ENCODE measurements at places on chromosomes 7 and 10.
A peak's percentile ranks its signal among the peaks of the same experiment; 100 is the strongest.

GRCh38 chr7:117069379-117069778 lies 116.1 kb downstream of the ST7 start:
- DNase-seq = no peak

GRCh38 chr7:132078891-132079735 lies 497.2 kb downstream of the PLXNA4 start:
- no peak for DNase-seq

- DNase-seq = no peak
Observed at GRCh38 chr7:7889791-7890568, 78.6 kb upstream of the GLCCI1 start.

- DNase-seq = peak; percentile 42
Observed at GRCh38 chr7:128398016-128398840, 11.6 kb downstream of the IMPDH1 start.

DNA sequence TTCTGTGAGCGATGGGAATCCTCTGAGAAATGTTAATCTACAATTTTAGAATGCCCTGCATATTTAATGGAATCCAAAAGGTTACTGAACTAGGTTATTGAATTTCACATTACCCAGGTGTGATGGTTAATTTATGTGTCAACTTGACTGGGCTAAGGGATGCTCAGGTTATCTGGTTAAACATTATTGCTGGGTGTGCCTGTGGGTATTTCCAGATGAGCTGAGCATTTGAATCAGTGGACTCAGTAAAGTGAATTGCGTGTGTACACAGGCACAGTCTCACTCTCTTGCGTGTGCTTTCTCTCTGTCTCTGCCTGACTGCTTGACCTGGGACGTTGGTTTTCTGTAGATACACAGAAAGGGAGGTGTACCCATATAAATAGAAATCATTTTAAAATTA lies 21.7 kb downstream of the RNF32 start:
- no peak for DNase-seq

DNA sequence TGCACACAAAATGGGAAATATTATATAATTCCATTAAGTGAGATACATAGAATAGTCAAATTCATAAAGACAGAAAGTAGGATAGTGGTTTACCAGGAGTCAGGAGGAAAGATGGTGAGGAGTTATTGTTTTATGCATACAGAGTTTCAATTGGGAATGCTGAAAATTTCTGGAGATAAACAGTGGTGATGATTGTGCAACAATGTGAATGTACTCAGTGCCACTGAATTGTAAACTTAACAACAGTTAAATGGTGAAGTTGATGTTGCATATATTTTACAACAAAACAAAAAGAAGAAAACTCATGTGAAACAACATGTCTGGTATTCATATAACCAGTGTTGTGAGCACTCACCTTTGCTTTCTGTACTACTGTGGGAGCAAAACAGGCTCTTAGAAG lies 168.9 kb upstream of the TEX47 start:
- DNase-seq = no peak

- DNase-seq = no peak
Observed at GRCh38 chr7:23431702-23432199, 38.5 kb downstream of the IGF2BP3 start.

GRCh38 chr7:92158660-92159575 lies 20.0 kb downstream of the LRRD1 start:
- DNase-seq = no peak

DNA sequence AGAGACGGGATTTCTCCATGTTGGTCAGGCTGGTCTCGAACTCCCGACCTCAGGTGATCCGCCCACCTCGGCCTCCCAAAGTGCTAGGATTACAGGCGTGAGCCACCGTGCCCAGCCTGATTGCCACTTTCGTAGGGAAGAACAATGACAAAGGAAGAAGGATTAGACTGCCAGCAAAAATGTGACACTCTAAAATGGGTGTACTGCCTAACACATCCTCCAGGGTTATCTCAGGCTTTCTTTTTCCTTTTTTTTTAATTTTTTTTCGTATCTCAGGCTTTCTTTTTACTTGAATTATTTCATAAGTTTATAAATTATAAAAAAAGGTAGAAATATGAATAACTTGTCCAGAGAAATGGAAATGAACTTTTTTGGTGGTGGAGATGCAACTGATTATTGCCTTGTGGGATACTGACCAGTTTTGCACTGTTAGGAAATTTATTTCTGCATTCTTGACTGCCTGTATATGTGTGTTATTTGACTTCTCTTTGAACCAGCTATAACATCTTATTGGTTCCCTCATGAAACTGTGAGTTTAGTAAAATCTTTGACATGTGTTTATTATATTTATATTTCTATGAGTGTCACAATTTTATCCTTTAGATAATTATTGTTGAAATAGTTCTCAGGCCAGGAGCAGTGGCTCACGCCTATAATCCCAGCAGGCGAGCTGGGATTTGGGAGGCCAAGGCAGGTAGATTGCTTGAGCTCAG lies 56.8 kb downstream of the XRCC2 start:
- DNase-seq = no peak

GRCh38 chr7:157046681-157047080 lies 36.2 kb upstream of the MNX1 start:
- no peak for DNase-seq

- no peak for DNase-seq
Observed at GRCh38 chr10:109993551-109994330, 14.0 kb upstream of the ADD3 start.

DNA sequence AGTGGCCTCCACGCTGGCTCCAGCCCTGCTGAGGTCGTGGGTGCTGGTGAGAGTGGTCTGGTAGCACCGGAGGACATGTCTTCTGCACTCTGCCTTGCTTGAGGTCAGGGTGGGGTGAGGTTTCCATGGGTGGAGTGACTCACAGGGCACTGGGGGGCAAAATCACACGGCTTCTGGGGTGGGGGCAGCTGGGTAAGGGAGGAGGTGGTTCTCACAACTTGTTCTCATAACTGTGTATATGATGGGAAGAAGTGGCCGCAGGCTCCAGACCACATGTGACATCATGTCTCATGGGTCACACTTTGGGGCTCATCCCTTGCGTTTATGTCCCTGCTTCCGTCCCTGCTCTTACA lies 884 bp upstream of the PRF1 start:
- no peak for DNase-seq

DNA sequence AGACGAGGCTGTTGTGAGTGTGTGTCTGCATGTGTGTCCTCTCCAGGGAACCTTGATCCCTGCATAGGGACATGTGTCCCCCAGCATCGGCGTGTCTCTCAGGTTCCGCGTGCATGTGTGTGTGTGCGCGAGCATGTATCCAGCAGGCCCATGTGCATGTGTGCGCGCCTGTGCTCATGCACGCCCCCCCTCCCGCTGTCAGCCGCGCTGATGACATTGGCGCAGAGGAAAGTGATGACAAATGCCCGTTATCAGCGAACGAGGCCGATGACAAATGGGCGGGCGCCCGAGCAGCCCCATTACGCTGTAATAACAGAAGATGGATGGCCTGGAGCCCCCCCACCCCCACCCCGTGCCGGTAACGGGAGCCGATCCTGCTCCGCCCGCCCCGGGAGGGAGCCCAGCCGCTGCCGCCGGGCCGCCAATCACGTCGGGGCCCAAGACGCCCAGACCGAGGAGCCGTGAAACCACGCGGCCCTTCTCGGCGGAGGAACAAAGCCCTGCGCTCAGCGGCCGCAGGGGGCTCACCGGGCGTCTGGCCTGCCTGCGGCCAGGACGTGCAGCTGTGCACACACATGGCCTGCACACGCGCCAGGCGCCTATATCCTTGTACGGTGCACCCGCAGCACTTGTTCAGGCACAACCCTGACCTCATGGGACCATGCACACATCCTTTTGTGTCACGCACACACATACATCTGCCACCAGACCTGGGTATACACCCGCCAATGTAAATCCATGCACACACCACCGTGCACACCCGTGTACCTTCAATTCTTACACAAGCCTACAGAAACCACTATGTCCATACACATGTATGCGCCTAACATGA lies 21.5 kb downstream of the POLL start:
- no peak for DNase-seq

- no peak for DNase-seq
Observed at GRCh38 chr7:116554911-116555310, 30.1 kb downstream of the CAV1 start.

DNA sequence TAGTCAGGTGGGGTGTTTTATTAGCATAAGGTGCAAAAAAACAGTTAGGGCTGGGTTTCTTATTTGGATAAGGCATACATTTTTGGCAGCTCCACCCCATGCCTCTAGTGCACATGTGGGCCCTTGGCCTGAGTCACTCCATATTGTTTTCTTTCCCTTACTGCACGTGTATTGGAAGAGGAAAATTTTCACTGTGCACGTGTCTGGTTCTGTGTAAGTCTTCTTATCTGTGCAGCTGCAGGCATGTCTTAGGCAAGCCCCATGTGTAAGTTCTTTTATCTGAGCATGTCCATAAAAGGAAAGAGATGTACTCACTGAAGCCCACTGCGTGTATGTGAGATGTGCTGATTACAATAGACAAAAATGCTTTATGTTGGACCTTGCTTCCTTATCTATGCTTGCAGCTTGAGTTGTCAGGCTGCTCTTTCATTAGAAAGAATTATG lies 540.3 kb upstream of the IGFBP3 start:
- no peak for DNase-seq

DNA sequence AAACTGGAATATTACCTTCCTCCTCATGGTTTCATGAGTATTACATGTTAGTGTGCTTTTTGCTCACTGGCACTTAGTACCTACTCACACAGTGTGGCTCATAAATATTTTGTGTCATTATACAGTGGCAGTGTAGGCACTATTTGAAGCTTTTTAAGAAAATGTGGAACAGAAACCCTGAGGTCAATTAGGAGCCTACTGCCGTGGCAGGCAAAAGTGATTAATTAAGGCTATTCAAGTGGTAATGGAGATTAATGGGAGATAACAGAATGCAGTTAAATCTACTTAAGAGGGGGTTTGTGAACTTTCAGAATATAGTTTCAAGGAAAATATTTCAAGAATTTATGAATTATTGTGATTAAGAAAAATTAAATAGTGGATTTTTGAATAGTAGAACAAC lies 277.6 kb downstream of the HGF start:
- no peak for DNase-seq

DNA sequence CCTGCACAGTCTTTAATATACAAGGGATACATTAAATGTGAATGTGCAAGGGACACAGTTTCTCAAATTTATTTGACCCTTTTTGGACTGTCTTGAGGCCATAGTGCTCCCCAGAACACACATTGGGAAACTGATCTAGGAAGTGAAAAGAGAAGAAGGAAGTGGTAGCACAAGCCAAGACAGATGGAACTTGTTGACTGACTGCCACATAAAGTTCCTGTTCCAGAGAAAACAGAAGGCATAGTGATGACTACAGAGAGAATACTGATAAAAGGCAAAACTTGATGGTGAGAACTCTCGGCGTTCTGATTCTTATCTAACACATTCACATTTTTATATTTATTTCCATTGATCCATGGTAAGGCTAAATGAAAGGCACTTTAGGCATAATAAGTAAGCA lies 1216.4 kb downstream of the CNTNAP2 start:
- DNase-seq = no peak

GRCh38 chr10:60654813-60655464 lies 123.3 kb upstream of the CDK1 start:
- DNase-seq = no peak

DNA sequence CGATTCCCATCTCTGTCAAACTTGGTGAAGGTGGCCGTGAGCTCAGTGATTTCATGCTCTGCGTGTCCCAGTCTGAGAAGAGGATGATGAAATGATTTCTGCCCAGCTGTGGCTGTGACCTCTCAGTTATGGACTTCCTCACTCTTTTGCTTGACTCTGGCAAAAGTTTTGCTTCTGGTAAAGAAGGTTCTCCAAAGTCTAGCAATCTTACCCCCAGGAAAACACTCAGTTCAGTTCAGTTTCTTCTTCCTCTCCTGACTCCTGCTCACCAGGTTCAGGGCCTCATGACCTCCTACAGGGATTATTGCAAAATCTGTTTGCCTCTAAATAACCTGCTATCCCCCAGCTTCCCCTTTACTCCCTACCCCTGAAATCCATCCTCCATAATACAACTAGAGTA lies 4.9 kb upstream of the BLOC1S2 start:
- no peak for DNase-seq

DNA sequence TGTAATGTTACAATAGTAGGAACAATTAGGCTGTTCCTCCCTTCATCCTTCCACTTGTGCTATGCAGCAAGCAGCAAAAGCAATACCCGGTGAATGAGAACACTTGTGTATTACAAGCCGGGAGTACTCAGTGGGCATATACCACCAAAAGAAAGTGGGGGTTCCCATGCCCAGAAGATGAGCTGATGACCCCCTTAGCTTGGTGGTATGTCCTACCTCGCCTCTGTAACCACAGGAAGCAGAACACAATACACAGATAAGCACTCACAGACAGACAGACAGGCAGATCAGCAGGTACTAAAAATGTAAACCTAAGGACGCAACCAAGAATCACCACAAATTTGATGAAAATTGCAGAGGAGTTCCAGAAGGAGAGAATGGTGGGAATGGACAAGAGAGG lies 15.5 kb upstream of the KIF20B start:
- no peak for DNase-seq

GRCh38 chr10:129971381-129972144 lies 7.5 kb upstream of the EBF3 start:
- no peak for DNase-seq

DNA sequence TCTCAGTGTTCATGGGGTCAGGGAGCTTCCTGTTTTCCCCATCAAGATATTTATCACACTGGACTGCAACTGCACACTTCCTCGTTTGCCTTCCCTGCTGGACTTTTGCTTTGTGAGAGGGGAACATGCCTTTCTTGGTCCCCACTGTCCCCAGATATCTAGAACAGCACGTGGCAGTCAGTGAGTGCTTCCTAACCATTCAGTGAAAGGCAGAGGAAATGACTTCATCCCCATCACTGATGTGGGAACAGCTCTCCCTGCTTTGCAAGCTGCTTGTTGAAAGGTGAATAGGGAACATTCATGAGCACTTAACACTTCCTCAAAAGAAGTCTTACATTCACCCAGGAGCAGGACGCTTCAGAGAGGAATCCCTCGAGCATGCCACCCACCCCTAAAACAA lies 135.4 kb downstream of the MYOF start:
- no peak for DNase-seq

DNA sequence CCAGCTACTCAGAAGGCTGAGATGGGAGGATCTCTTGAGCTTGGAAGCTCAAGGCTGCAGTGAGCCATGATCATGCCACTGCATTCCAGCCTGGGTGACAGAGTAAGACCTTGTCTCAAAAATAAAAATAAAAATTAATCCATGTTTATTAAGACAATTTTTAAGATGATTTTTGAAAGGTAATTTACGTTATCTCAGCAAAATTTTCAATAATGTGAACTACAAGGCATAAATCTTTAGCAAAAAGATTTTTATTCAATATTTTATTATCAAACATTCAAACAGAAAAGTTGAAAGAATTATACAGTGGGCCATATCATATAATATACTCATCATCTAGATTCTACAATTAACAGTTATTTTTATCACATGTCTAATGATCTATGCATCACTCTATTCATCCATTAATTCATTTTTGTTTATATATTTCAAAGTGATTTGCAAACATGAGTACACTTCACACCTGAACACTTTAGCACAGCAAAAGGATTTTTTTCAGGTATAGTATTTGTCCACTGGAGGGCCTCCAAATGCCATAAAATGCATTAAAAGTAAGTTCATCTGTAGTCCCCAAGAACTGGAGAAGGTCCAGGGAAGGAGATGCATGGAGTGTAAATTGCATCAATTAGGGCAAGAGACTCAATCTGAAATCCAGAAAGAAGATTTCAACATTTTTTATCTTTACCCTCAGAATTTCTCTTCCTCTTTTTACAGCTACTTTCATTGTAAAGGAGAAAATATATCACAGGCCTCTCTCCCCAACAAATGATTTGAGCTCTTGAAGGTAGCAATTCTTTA lies 38.6 kb upstream of the RSBN1L start:
- no peak for DNase-seq

GRCh38 chr10:88107296-88108097 lies 244.1 kb downstream of the PTEN start:
- no peak for DNase-seq

- DNase-seq = no peak
Observed at GRCh38 chr7:144545330-144545729, 141.8 kb upstream of the NOBOX start.
